ENCODE measurements at places on chromosomes 1 and 21.

DNA sequence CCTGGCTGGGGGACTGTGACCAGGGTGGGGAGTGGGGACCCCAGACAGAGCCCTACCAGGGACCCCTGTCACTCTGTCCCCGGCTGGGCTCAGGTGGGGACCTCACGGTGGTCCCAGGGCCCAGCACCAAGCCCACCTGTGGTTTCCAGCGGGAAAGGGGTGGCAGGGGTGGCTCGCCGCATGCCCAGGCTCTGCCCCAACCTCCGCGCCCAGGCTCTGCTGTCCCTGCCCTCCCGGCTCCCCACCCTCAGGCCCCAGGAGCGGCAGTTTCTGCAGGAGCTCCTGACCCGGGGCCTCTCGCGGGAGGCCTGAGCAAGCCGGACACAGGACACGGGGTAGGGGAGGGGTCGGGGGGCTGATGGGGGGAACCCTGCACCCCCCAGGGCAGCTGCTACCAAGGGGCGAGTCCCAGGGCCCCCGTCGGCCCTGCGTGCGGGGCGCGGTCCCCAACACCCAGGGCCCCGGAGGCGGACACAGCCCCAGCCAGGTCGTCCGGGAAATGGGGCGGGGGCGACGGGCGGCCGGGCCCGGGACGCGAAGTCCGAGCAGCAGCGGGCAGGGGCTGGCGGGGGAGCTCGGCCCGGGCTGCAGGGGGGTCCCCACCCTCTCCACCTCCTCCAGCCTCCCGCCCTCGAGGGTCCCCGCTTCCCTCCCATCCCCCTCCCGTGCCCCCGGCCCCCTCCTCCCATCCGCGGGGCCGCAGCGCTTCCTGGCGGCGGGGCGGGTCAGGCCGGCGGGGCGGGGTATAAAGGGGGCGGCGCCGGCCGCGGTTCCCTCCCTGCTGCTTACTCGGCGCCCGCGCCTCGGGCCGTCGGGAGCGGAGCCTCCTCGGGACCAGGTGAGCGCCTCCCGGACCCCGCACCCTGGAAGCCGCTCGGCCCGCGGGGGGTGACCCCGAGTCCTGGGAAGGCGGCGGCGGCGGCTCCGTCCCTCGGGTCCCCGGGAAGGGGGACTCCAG lies at the start of gene COL6A2:
Gene COL6A2 (plus strand): TSS at position 777 of the 958 bp plus-strand sequence.
- peak; percentile 76 for DNase-seq

DNA sequence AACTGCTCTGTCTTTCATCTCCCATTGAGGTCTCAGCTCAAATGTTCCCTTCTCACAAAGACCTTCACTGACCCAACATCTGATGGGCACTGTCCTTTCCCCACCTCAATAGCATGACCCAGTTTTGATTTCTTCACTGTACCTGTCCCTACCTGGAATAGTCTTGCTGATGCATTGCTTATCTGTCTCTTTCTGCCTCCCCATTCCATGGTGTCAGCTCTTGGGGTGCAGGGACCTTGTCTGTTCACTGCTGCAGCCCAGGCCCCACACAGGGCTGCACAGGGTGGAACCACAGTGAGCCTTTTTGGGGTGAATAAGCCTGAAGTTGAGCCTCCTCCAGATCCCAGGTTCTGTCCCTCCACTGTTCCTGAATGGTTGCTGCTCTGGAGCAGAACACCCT lies 414.9 kb downstream of the PTPRU start:
- DNase-seq = no peak

- DNase-seq = no peak
These were observed 28.3 kb downstream of the HEATR1 start for GRCh38 chr1:236576004-236576403.

GRCh38 chr1:214574598-214575411 lies 23.4 kb upstream of the PTPN14 start:
- DNase-seq = no peak

DNA sequence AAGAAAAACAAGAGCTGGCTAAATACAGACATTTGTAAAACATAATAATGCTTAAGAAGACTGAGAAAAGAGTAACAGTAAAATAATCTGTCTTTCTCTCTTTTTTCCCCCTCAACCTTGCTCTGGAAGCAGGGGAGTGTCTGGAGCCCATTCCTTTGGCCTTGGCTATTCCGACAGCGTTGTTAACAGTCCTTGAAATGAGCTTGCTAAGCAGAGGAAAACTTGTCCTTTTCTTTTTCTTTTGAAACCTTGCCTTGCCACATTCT lies 6.7 kb upstream of the CA6 start:
- DNase-seq = no peak

DNA sequence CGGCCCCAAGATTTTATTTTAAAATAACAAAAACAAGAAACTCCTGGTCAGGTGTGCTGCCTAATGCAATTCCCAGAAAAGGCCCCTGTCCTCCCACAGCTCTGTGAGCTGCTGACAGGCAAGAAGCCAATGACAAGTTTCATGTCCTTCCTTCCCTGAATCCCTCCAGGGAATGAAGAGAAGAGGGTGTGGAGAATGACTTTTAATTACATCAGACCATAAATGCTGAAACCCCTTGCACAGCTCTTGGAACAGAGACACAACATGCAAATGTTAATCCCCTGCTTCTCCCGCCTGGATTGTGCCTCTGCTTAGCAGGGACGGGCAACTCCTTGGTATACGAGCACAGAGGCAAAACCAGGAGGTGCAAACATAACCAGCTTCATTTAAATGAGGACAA lies 228.1 kb upstream of the CAMK1G start:
- no peak for DNase-seq

GRCh38 chr21:35861661-35862060 lies 198.7 kb downstream of the SETD4 start:
- DNase-seq = peak; percentile 22

GRCh38 chr21:19236209-19236608 lies 832.6 kb upstream of the TMPRSS15 start:
- no peak for DNase-seq

- DNase-seq = no peak
These were observed 10.7 kb downstream of the LRRC47 start for GRCh38 chr1:3785456-3786157.

DNA sequence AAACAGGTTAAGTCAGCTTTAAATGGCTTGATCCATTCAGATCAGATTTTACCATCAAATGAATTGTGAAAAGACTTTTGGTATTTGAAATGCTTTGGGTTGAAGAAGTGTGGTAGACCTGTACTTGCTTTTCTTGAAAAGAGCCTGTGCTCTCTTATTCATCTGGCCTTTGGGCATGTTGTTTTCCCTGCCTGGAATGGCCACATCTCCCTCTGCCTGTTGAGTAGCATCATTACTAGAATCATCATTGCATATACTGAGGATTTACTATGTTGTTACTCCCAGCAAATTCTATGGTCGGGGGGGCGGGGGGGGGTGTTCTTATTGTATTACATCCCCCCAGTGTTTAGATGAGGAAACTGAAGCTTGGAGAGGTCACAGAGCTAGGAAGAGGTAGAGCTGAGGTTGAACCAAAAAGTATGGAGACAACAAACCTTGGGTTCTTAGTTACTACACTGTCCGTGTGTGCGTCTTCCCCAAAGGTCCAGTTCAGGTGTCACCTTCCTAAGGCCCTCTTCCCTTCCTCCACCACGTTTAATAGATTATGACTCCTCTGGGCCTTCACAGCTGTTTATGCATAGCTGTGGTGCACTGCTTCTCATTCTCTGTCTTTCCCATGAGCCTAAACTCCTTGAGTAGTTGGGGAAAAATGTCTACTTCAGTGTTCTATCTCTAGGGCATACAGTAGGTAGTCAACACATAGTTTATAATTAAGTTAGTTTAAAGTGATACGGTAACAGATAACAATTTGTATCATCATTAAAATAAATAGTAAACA lies 246.4 kb upstream of the HOOK1 start:
- DNase-seq = peak; percentile 9

DNA sequence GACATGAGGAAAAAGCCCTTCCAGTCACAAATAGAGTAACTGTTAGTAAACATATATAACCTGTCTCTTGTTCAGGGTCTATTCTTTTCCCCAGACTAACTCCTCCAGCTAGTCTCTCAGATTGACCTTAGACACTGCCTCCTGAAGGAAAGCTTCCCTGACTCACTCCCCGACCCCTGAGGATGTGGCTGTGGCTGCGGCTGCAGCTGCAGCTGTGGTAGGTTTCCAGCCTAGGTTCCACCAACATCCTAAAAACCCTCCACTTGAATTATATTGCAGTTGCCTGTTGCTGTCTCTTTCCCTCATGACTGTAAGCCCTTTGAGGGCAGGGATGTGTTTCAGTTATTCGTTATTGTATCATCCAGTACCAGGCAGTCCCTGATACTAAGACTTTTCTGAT lies 132.9 kb upstream of the C1orf21 start:
- no peak for DNase-seq

DNA sequence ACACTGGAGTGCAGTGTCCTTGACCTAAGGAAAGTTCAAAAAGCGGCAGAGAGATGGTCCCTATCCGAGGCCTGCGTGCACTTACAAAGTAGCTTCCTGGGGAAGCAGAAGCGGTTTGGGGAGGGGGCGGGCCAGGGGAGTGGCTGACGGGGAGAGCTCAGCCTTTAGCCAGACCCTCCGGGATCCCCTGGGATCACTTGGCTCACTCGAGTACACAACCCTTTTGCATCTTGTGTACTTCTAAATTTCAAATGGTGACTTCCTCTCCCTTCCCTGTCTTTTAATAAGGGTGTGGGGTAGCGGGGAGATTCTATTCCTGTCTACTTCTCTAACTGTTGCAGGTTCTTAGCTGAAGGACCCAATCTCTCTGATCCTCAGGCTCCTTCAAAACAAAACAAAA lies 18.1 kb upstream of the SNX27 start:
- no peak for DNase-seq

- DNase-seq = no peak
These were observed 670.7 kb upstream of the CXADR start for GRCh38 chr21:16841975-16842695.

- DNase-seq = no peak
These were observed 24.1 kb downstream of the KCNJ15 start for GRCh38 chr21:38280867-38281266.

- no peak for DNase-seq
These were observed 117.3 kb upstream of the BARHL2 start for GRCh38 chr1:90834354-90834885.

DNA sequence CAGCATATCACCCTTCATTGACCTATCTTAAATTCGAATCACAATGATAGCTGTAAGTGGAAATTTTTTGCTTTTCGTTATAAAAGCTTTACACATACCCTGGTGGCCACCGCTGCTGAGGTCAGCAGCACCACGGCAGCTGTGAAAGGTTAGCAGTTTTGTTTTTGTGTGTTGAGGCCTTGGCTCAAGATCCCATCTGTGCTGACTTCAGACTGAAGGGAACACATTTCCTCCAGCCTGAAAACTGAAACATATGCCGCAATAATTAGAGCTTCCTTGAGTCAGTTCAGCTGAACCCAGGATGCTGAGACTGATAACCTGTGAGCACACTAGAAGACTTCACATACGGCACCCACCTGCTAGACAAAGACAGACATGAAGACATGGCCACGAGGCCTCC lies 103.0 kb downstream of the SMYD3 start:
- DNase-seq = peak; percentile 30

- DNase-seq = no peak
These were observed 239.0 kb downstream of the USH2A start for GRCh38 chr1:216184126-216184680.

DNA sequence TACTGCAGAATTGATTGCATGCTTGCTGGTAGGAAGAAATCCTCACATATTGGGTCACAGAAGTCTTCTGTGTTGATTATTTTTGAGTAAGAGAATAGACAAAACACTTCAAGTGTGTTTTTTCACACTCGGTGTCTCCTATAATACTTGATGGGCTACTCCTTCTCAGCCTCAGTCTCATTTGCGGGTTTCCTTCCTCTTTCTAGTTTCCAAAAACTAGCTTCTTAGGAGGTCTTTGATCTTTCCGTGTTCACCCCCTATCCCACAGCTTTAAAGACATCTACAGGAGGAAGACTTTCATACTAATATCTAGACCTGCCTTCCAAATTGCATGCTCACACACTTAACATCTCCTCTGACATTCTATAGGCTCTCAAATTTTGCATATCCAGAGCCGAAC lies 40.7 kb upstream of the NTPCR start:
- DNase-seq = no peak

DNA sequence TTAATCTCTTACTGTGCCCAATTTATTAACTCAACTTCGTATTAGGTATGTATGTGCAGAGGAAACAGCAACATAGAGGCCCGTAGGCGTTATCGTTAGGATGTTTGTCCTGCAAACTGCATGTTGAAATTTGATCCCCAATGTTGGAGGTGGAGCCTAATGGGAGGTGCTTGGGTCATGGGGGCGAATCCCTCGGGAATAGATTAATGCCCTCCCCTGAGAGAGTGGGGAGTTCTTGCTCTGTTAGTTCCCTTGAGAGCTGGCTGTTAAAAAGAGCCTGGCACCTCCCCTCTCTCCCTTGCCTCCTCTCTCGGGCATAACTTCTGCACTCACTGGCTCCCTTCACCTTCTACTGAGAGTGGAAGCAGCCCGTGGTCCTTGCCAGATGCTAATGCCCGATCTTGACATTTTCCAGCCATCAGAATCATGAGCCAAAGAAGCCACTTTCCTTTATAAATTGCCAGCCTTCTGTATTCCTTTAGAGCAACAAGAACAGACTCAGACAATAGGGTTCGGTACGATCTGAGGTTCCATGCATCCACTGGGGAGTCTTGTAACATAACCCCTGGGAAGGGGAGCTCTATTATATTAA lies 149.0 kb upstream of the RAB4A start:
- DNase-seq = no peak

DNA sequence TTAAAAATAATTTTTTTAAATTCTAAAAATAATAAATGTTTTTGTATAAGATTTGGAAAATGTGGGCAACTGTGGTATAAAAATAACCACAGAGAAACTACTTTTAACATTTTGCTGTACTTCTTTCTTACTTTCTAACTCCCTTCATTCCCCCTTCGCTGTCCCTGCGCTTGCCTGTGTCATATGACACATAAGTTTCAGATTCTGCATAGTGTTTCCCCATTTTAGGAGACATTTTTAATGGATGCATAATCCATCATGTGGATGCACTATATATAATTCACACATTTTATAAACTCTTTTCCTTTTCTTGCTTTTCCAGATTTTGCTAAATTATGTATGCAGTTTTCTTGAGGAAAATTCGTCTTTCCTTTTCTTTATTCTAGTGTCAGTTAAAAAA lies 16.3 kb downstream of the ATG4C start:
- DNase-seq = no peak

- DNase-seq = no peak
These were observed 13.2 kb upstream of the MFN2 start for GRCh38 chr1:11967028-11967547.

GRCh38 chr1:64059556-64059955 lies 143.9 kb upstream of the UBE2U start:
- DNase-seq = no peak

All from fibroblast of gingiva (primary cell).